ENCODE measurements at places on chromosomes 6 and 20.

GRCh38 chr20:53793783-53794383, 200.2 kb upstream of the ZNF217 start:
- no peak for DNase-seq

DNA sequence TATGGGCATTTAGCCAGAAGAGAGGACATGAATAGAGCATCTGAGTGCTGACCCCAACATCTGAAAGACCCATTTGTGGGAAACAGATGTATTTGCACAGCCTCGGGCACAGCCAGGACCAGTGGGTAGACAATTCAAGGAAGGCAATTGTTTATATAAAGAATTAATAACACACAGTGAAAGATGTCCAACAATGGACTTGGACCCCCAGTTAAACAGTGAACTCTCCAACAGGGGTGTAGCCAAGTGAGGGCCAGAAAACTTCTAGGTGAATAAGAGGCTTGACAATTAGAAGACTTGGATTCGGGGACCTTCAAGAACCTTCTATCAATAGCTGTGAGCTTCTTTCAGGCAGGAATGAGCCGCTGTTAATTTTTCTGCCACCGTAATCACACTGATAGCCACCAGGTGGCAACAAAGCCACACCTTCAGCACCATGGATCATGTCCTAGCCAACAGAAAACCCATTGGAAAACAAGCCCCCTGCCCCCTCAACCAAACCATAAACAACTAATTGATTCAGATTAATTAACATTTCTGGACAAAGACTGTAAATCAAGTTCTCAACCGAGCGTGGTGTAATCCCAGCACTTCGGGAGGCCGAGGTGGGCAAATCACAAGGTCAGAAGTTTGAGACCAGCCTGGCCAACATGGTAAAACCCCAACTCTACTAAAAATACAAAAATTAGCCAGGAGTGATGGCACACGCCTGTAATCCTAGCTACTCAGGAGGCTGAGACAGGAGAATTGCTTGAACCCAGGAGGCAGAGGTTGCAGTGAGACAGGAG, 8.8 kb upstream of the SRSF6 start:
- no peak for DNase-seq

DNA sequence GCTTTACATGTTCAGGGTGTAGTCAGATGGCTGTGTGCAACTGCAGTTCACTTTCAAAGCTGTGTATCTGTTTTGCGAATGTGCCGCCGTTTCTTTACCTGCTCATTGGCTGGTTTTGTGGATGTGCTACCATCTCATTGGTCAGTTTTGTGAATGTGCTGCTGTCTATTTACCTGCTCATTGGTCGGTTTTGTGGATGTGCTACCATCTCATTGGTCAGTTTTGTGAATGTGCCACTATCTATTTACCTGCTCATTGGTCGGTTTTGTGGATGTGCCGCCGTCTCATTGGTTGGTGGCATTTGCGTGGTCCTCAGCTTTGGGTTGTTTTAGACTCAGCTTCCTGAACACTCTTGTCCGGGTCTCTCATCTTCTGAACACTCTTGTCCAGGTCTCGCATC, 40.5 kb upstream of the BHLHE23 start:
- DNase-seq: no peak

DNA sequence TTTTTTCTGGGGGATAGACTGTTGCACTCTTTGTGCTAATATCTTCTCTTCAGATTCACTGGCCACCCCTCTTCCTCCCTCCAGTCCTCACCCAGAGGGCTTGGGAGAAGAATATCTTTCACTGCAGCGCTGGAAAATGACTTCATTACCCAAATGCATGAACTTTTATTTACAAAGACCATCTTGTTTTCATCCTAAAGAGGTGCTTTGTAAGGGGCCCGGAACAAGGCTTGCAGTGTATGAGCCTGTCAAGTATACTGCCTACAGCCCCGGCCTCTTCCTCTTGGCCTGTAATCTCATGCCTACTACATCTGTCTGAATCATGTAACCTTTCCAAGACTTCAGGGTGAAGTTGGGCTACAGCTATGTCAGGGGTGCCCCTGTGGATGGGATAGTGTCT, 554 bp upstream of the LAMA4 start:
- DNase-seq: no peak

GRCh38 chr6:108117427-108118358, 43.2 kb upstream of the OSTM1 start:
- no peak for DNase-seq

- DNase-seq: no peak
Observed at GRCh38 chr6:51323056-51323455, 504.4 kb downstream of the TFAP2B start.

- DNase-seq: no peak
Observed at GRCh38 chr20:10924644-10925201, 250.9 kb upstream of the JAG1 start.
